Skin of body (tissue), 3 donors: ENCODE measurements at places on chromosomes 6 and 20. TPM values are rescaled to one million over a fixed set of nuclear protein-coding genes. Genes with fewer than 3 reads are reported as not detected.

- no peak for DNase-seq
Observed at GRCh38 chr6:134422426-134423231, 104.7 kb upstream of the SGK1 start.

GRCh38 chr6:760982-761955 lies 68.3 kb upstream of the EXOC2 start:
- no peak for DNase-seq

DNA sequence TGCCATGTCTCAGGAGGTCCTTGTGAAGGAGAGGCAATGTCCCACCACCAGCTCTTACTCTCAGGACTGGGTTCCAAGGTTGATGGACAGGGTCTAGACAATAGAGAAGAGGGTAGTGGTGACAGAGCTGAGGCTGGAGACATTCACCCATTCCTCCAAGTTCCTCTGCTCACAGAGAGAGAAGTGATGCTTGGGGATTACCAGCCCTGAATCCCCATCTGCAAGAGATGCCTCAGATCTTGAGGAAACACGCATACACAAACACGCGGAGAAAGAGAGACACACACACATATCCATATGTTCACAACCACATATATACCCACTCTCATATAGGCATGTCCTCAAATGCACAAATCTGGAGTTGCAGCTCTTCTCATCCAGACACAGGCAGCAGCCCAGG lies 15.2 kb upstream of the CD83 start:
- no peak for DNase-seq

DNA sequence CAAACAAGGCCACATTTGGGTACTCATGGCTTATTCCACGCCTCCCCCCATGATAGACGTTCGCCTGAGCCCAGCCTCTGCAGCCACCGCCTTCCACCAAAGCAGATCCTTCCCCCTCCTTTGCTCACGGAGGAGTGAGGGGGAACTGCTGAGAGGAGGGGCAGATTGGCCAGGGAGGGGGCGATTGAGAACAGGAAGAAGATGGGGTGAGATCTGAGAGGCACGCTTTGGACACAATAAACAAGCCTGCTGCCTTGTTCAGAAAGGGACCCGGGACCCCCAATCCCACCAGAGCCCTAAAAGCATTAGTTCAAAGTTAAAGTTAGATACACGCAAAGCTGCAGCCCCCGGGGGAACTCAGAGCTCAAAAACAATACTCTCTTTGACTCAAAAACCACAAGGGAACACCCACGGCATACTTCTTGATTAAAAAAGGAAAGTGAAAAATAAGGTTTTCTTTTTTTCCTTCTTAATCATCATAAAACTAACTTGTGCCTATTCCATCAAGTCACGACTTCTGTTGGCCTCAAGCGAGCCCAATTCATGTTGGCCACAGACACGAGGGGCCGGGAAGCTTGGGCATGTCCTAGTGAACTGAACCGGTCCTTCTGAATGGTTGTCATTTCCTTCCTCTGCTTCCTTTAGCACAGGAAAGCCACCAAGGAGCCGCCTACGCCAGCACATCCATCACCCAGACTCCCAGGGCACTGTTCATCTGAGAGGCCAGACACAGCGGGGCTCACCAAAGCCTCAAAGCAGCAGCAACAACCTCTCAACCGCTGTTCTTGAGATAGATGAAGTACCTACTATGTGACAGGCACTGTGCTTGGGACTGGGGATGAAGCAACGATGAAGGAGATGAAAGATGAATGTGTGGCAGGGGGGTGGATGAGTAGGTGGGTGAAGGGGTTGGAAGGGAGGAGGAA lies 44.7 kb downstream of the NFATC2 start:
- peak; percentile 42 for DNase-seq

- no peak for DNase-seq
Observed at GRCh38 chr6:102680413-102680812, 1286.9 kb downstream of the GRIK2 start.

HAO1 gene
- total RNA-seq: not detected

SMPD2 gene
- 13.1 TPM for total RNA-seq

PRL gene
- 0.39 TPM for total RNA-seq

COL12A1 gene
- 383 TPM for total RNA-seq

IL17F gene
- total RNA-seq: not detected
